ENCODE measurements at places on chromosomes 16 and 17. TPM values are rescaled to one million over a fixed set of nuclear protein-coding genes. Genes with fewer than 3 reads are reported as not detected.

The SRCIN1 gene
- 1.4 TPM for total RNA-seq

The HS3ST6 gene
- total RNA-seq, result 2.7 TPM

The TMEM114 gene
- not detected for total RNA-seq

The ATP2A3 gene
- total RNA-seq, result 4.5 TPM

The SDR42E1 gene
- total RNA-seq, result 7.1 TPM

The MT1E gene
- 106 TPM for total RNA-seq

Measured in esophagus squamous epithelium (tissue), 5 donors.